ENCODE measurements at places on chromosomes 5 and 9.
A peak's percentile ranks its signal among the peaks of the same experiment; 100 is the strongest.

GRCh38 chr9:3760031-3760430 lies 234.2 kb upstream of the RFX3 start:
- DNase-seq = no peak

DNA sequence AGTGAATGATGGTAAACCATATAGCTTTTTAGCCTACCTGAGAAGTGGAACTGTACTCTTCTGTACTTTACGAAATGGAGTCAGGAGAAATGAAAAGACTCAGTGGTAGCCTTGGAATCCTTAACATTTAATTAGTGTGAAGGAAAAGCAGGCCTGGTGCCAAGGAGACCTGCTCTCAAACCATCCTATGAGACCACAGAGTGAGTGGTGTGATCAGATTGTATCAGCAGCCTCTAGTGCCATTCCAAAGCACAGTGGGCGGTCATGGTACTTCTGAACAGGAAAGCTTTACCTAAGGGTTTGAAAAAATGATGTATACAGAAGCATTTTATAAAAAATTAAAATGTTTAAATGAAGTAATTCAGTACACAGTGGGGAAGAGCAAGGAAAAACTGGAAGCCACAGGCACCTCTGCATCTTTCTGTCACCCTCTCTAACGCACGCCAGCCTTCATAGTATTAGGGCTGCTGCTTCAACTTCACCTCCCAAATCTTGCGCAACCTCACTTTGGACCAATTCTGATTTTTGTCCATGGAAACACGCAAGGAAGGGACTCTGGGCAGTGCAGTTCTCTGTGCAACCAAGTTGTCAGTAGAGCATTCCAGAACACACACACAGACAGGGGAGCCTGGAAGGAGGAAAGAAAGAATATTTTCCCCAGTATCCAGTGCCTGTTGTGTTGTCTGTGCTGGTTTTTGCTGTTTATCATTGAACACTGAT lies 203.7 kb downstream of the SH3GL2 start:
- no peak for DNase-seq

GRCh38 chr5:111337133-111337532 lies 112.9 kb downstream of the CAMK4 start:
- DNase-seq = no peak

- DNase-seq = no peak
These were observed 30.6 kb upstream of the TRIM32 start for GRCh38 chr9:116656501-116656971.

- DNase-seq = peak; percentile 95
These were observed 61.8 kb upstream of the CPLX2 start for GRCh38 chr5:175809531-175810121.

DNA sequence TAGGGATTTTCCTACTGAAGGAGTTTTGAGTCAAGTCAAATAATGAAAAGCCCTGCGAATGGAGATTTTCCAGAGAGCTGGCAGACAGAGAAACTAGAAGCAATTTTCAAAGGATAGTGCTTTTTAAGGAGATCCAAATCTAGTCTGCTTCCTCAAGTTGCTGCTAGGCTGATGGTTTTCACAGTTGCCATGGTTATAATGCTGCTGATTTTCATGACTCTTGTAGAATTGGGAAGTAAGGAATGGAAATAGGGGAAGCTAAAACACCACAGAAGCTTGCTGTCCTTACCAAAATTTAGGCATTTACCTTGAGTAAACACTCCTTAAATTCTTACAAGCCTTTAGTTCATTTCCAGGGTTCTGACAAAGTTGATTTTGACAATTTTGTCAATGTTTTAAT lies 30.1 kb upstream of the HAPLN1 start:
- no peak for DNase-seq

DNA sequence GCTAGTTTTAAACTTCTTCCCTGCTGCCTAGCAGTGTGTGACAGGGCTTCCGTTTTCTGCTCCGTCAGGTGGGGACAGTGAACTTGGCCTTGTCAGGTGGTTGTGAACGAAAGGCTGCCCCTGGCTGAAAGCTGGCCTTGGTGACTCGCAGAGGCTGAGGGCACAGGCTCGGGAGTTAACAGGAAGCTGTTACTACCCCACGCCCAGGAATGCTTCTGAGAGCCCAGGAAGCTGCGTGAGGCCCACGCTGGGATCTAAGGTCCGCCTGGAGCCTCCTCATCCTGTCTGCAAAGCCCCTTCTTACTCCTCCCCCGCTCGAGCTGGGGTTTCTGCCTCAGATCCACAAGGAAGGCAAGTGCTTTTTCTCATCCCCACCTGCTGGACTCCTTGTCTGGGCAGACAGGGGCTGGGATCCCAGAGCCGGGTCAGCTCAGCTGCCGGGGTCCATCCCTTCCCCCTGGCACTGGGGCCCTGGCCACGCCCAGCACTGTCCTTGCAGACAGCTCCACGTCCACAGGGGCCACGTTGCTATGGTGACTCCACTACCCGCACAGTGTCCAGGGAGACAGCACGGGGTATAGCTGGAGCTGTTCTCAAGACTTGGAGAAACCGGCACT lies 124.7 kb upstream of the TBC1D2 start:
- no peak for DNase-seq

- no peak for DNase-seq
These were observed 130.2 kb downstream of the MAT2B start for GRCh38 chr5:163635631-163636030.

DNA sequence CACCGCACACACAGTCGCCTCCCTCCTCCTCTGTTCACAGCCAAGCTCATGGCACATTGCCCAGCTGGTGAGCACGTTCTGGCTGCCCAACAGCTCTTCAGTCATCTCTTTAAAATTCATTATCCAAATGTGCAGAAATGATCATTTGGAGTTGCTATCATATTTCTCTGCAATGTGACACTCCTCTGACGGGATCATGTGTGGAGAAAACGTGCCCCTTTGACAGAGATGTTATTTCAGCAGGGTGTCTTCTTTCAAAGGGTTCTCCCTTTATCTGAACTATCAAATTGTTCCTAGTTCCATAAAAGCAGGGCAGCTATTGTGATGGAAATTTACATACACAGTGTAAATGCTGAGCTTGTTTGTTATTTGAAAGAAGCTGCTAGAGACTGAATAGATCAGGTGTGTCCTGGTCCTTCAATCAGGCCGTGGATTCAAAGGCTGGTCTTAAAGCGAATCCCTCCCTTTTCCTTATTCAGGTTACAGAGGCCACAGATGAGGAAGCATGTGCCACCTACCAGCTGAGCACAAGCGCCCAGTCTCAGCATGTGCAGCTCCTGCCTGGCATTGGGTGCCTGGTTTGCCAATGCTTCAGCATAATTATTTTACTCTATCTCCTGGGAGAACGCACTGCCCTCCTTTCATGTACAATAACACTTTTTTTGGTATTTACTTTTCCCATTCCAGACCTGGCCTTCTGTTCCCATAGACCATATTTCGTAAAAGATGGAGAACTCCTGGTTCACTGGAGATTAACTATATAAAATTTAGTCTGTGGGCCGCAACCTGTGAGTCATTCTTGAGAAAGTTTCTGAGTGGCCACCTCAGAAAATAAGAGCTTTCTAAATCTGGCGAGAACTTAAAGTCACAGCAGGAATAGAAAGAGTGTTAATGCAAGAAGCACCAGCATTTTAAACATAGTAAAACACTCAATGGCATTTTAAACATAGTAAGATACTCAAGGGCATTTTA lies 433.7 kb downstream of the ENC1 start:
- peak; percentile 83 for DNase-seq

DNA sequence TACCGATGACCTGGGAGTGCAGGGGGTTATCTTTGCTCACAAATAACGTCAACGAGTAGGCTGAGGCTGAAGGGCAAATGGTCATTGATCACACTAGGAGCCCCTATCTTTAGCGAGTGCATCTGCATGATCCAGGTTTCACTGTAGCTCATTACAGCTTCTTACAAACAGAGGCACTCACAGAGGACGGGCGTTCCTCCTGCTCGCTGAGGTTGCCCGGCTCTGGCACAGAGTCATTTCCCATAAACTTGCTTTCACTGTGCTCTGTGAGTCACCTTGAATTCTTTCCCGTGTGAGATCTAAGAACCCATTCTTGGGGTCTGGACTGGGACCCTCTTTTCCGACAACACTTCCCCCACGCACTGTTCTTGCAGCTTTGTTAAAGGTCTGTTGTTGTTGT lies 1.9 kb upstream of the PAEP start:
- no peak for DNase-seq

DNA sequence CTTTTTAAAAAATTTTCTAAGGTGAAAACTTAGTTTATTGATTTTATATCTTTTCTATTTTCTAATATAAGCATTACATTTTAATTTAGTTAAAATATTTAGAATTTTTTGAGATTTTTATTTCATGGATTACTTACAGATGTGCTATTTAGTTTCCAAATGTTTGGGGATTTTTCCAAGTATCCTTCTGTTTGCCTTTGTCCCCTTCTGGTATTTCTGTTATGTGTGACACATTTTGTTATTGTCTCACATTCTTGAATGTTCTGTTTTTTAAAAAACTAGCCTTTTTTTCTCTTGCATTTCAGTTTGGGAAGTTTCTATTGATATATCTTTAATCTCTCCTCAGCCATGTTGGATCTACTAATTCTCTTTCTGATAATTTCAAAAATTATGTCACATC lies 234.9 kb downstream of the FAM170A start:
- no peak for DNase-seq

DNA sequence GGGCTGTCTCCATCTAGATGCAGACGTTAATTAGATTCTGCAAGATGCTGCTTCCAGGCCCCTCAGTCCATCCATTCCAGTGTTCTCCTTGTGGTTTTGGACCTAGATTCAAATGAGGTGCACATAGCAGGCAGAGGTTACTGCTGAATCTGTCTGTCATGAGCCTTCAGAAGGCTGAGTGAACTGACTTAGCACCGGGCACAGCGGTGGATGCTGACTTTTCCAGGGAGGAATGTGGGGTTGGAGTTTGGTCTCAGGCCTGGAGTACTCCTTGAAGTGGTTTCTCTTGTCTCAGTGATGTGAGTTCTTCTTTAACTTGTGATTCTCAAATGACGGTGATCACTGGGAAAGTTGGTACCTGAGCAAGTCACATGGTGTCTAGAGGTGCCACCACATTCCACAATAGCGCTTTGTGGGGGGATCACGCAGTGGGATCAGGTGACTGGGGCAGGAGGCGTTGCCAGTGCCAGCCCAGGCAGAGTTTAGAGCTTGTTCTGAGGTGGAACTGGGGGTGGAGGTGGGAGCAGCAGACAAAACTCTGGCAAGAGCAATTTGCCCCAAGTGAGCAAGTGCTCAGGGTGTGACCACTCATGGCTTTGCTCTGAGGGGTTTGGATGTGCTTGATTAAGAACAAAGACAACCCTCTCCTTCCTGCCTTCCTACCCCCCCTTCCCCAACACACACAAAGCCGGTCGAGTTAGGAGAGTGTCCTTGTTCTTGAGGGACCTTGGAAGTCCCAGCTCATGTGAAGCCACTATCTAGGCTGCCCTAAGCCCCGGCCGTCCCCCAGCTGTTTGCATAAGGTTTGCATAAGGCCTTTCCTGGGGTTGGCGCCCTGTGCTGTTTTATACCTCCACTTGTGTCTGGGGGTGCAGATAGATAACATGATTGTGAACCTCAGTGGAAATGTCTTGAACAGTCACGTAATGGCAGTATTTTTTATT lies 25.1 kb downstream of the JADE2 start:
- no peak for DNase-seq

GRCh38 chr9:131441441-131441840 lies 47.6 kb downstream of the PRRC2B start:
- DNase-seq = no peak

GRCh38 chr5:103389846-103390245 lies 131.3 kb downstream of the MACIR start:
- no peak for DNase-seq

DNA sequence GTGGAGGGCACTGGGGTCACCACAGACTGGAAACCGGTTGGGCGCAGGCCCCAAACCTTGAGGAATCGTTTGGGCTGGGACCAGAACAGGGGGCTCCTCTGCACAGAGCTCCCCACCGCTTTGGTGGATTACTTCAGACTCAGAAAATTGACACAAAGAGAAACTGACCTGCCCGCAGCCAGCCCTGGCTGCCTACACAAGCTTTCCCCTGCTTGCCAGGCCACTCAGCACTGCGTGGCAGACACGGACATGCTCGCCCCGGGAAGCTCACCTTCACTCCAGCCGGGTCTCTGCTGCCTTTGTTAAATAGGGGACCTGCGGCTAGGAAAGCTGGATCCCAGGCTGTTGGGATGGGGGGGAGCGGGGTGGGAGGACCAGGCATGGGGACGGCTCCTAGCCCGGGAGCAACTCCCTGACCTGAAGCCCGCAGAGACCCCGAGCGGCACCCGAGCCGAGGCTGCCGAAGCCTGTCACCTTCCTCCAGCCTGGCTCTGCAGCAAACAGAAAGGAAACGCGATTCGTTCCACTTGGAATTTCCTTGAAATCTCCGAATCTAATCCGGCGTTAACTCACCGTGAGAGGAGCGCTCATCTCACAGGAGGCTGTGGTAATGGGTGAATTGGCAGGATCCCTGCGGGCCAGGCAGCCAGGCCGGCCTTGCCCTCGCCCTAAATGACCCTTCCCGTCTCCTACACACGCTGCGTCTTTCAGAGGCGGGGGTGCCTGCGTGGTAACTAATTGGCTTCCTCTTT lies 8.8 kb downstream of the PAX5 start:
- no peak for DNase-seq

GRCh38 chr9:131853434-131853833 lies 113.6 kb upstream of the RAPGEF1 start:
- DNase-seq = no peak

GRCh38 chr5:37015795-37016666 lies 139.5 kb downstream of the NIPBL start:
- DNase-seq = no peak

DNA sequence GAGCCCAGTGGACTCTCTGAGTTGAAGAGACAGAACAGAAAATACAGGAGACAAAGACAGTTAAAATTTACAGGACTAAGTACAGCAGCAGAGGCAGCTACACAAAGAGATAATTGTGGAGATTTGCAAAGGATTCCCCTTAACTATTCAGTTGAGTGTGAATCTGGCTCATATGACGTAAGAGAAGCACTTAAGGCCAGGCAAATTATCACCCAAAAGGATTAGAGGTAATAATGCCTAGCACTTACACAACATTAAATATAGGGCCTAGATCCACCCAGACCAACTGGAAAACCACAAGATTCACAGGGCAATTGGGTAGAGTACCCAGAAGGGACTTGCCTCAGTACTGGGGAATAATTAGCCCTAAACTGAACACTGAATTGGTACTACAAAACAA lies 41.3 kb downstream of the ADAMTS6 start:
- no peak for DNase-seq

DNA sequence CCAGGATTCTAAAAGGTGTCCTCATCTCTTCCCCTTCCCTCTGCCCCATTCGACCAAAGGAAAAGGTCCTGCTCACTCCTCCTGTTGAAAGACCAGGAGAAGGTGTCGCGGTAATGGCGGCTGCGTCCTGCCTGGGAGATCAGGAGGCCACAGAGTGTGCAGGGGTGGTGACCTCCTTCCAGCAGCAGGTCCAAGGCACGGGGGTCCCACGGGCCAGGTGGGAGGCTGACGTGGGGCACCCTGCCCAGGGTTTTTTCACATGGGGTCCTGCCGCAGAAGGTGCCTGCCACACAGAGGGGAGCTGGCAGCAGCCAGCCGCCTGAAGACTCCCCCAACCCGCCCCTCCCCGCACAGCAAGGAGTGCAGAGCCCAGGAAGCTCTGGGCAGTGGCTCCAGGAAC lies 22.2 kb upstream of the ADAMTS2 start:
- no peak for DNase-seq

- DNase-seq = no peak
These were observed 109.7 kb upstream of the IER5L start for GRCh38 chr9:129287619-129288305.

Measured in SJSA1 (cell line).